ENCODE measurements at places on chromosomes 1 and 21.

- no peak for DNase-seq
Measured at GRCh38 chr1:229641306-229641705, 15.3 kb downstream of the URB2 start.

DNA sequence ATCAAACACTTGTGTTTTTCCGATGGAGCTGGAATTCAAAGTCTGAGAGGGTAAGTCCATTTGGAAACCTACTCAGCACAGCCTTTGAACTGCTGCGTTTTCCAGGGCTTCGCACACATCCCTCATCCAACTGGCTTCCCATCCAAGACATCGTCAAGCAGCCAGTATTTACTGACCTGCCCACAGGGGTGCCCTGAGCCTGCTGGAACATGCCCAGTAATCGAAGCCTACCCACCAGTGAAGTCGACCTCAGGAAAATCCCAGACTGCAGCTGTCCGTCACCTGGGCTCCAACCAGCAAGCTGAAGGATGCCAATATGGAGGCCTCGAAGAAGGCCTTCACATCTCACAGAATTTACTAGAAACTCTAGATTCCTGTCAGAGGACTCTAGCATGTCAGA is 261.6 kb downstream of the PLPP3 start:
- DNase-seq, result no peak

- no peak for DNase-seq
Measured at GRCh38 chr1:72010094-72010431, 272.3 kb downstream of the NEGR1 start.

GRCh38 chr1:94022471-94023189 is 98.3 kb downstream of the ABCA4 start:
- DNase-seq, result no peak

- DNase-seq, result no peak
Measured at GRCh38 chr1:161176468-161177111, 717 bp downstream of the B4GALT3 start.

DNA sequence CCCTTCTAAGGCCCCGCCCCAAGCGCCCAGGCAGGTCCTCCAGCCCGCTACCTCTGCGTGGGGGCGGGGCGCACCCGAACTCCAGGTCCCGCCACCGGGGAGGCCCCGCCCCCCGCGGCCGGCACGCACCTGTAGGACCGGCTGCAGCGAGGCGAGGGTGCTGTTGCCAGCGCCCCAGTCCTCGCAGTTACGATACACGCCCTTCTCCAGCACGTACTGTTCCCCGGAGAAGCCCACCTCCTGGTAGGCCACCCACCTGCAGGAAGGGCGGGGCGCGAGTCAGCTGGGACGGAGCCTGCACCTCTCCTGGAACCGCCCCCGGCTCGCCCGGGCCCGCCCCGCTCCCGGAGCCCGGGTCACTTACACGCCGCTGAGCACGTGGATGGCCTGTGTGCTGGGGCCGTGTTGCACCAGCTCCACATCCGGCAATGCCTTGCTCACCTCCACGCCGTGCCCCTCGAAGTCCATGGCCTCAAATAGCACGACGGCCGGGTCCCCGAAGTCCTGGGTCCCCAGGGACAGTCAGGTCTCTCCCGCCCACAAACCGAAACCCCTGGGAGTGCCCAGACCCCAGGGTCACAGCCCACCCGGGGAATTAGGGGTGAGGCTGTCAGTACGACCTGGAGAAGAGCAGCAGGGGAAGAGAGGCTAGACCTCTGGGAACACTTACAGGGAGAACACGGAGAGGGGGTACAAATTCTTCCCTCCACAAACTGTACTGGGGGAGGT is 17.3 kb downstream of the CRYBG2 start:
- DNase-seq, result no peak

- DNase-seq, result no peak
Measured at GRCh38 chr1:40004857-40005256, 35.7 kb upstream of the CAP1 start.

DNA sequence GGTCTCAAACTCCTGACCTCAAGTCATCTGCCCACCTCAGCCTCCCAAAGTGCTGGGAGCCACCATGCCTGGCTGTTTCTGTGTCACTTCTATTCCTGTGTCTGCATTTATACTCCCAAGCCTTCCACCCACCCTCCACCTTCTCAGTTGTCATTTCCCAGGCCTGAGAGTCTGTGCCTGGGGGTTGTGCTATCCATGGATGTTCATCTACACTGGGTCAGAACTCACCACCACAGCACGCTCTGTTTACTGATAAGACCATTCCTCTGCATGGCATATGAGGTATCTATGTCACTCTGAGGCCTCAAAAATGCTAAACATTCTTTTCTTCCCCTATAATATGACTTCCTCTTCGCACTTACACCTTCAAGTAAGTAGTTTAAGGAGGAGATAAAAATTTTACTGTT is 6.1 kb downstream of the NENF start:
- DNase-seq, result no peak

DNA sequence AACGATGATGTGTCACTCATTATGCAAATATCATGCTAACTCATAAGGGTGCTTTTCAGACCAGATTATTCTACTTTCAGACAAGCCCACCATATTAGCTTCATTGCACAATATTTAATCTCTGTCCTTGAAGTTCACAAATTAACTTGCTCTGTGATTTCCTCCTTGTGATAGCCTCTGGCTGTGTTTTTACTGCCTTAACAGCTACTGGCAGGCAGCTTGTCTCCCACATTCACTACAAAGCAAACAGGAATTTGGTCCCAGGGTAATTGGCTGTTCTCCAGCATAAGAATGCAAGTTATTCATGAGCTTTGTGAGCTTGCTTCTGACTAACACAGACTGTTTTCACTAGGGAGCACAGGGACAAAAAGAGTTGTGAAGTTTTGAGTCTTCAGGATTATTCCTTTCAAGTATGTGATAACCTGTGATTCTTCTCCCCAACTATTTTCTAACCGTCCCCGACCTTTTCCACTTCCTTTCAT is 87.9 kb upstream of the HMCN1 start:
- peak; percentile 93 for DNase-seq

GRCh38 chr1:101238031-101238628 is 1.3 kb downstream of the S1PR1 start:
- no peak for DNase-seq

DNA sequence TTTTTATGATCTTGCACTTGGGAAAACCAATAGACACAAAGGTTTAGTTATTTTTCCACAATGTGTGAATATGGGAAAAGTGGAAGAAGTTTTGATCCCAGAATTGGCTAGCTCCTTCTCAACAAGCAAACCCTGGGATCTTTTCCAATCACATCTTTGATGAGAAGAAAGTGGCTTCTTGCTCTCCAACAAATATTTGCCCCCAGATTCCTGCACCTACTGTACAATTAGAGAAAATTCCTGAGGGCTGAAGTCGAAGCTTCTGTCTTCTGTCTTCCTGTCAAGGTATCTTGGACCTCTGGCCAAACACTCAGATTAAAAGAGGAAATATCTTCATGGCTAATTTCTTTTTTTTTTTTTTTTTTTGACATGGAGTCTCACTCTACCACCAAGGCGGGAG is 113.1 kb upstream of the SLC45A1 start:
- no peak for DNase-seq
